A375 (cell line): ENCODE measurements at places on chromosomes 2 and 18. TPM values are rescaled to one million over a fixed set of nuclear protein-coding genes. Genes with fewer than 3 reads are reported as not detected.

The CYBRD1 gene
- total RNA-seq: 10.3 and 12.3 TPM in 2 replicates

The SOX11 gene
- total RNA-seq: 8.9 and 9.3 TPM in 2 replicates

The DCDC2C gene
- not detected in 2 replicates for total RNA-seq

The TMEM198 gene
- 4.2 and 4.3 TPM in 2 replicates for total RNA-seq

The EGR4 gene
- 0.05 TPM in 1 of 2 replicates, not detected in the other for total RNA-seq
